CD8-positive, alpha-beta T cell (primary cell): ENCODE measurements at places on chromosomes 6 and 20.
A peak's percentile ranks its signal among the peaks of the same experiment; 100 is the strongest.

GRCh38 chr6:85464260-85464644, 14.4 kb downstream of the NT5E start:
- DNase-seq, result peak; percentile 40

- DNase-seq, result no peak
Observed at GRCh38 chr6:157831424-157832249, 8.6 kb downstream of the SNX9 start.

DNA sequence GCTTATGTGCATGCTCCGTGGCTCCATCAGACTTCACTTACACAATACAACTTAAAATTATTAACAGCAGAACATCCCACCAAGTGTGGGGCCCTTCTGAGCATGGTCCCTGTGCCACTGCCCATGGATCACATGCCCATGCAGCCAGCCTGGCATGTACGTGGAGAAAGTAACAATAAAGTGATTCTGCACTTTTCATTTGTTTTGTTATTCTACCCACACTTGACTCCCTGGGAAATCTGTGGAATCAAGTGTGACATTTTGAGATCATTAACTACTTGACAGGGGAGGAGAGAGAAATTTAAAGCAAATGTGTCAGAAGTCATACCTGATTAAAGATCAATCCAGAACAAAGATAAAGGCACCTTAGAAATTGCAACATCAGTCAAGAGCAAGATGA, 112.0 kb downstream of the ISM1 start:
- no peak for DNase-seq

DNA sequence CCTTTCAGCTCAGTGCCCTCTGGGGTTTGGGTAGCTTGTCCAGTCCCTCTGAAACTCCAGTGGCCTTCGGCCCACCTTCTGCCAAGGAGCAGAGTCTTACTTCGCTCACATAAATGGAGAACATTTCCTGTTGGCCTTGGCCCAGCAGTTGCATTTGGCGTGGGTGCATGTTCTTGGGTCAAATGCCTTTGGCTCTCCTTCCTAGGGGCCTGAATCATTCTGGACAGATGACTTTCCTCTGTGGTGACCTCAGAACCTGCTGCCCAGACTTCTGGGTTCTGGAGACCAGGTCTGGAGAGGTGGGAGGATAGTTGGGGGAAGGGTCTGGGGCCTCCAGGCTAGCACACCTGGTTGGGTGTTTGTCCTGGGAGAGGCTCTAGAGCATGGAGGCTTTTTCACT, 29.3 kb downstream of the BCAS4 start:
- DNase-seq, result no peak

GRCh38 chr6:84447651-84448050, 220.2 kb upstream of the CEP162 start:
- DNase-seq, result no peak

DNA sequence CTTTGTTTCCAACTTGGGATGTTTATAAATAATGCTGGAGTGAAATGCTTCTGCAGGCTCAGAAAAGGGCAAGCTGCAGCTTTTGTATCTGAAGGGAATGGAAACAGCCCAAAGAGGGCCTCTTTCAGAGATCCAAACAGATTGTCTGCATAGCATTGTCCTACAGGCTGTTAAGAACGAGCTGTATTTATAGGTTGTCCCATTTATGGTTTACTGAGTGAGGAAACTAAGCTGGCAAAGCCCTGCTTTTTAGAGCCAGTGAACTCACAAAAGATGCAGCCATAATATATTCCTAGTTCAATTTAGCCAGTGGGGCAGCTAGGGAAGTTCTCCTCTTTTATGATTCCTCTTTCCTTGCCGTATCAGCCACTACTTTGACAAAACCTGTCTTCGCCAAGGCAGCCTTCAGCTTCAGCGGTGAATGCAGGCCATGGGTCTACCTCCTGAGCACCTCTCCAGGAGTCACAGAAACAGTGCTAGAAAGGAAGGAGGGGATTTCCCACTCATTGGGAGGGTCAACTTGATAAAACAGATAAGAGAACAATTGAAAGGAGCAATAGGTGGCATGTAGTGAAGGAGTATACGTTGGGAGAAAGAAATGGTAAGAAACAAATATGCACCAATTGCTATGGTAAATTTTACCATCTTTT, 15.0 kb downstream of the KIAA0319 start:
- no peak for DNase-seq

DNA sequence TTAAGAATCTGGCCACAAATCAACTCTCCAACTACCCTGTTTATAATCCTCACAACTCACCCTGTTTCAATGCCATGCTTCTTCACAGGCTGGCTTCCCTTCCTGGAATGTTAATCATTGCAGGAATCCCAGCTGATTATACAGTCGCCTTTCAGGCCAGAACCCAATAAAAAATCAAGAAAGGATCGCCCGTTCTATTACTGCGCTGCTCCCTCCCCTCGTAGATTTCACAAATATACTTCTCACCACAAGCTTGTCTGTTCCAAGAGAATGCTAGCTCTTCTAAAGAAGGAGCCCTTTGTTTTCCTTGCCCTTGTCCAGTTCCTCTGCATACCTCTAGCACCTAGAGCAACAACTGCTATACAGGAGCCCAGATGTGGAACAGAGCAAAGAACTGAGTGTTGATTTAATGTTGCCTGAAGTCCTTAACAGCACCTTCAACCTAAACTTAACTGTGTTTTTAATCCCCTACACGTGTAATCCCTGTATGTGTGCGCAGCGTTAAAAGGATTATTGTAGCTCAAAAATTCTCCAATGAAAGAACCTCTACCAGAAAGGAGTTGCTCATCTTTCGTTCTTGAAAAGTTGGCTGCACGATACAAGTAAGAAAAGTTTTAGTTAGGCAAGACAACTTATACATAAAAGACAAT, 988 bp downstream of the ECHDC1 start:
- DNase-seq, result no peak

DNA sequence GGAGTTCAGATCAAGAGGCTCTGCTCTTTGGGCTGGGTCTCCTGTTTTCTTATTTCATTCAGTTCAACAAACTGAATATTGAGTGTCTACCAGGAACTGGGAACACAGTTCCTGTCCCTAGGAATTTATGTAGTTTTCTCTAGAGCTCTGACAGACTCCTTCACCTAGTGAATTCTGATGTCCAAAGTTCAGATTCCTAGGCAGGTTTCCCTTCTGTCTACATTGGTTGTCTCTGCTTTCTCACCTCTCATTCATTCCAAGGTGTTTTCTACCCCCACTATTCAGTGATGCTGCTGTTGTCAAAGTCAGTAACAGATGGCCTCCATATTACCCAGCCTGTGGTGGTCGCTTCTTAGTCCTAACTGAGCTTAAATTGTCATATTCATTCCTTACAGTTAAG, 4.4 kb downstream of the SMIM13 start:
- no peak for DNase-seq

- DNase-seq, result peak; percentile 63
Observed at GRCh38 chr20:38057351-38057972, 23.9 kb downstream of the RPRD1B start.

GRCh38 chr20:57244627-57245214, 21.7 kb downstream of the BMP7 start:
- DNase-seq, result no peak

DNA sequence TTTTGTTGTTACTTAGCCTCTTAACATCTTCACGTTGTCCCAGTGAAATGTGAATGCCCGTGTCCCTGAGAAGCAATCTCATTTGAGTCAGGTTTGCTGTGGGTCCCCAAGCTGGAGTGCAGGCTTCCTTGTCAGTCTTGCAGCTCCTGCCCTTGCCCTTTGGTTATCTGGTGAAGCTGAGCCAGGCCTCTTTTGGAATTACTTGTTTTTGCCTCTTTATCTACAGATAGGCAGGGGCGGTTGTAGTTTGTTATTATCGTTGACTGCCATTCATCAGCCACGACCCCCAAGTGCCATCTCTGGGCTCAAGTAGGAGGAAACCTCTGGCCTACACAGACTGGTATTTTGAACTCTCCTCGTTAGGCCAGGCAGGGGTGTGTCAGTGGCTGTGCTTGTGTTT, 2.2 kb downstream of the TMEM14C start:
- DNase-seq, result no peak
